ENCODE measurements at places on chromosomes 11 and 22.

DNA sequence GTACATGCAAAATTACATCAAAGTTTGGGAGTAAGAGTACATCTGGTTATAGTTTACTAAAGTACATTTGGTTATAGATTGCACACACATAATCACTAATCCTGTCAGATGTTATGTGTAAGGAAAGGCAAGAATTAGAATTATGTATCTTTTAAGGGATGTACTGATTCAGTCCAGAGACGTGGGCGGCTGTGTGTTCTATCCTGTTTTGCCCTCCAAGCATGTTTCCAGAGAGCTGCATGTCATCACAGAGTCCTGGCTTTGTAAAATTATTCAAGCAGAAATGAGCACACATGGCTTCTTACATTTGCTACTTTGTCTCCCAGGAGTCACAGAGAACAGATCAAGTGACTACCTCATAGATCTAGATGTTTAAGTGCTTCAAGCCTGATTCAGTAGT, 33.2 kb upstream of the CEP126 start:
- no peak for DNase-seq

DNA sequence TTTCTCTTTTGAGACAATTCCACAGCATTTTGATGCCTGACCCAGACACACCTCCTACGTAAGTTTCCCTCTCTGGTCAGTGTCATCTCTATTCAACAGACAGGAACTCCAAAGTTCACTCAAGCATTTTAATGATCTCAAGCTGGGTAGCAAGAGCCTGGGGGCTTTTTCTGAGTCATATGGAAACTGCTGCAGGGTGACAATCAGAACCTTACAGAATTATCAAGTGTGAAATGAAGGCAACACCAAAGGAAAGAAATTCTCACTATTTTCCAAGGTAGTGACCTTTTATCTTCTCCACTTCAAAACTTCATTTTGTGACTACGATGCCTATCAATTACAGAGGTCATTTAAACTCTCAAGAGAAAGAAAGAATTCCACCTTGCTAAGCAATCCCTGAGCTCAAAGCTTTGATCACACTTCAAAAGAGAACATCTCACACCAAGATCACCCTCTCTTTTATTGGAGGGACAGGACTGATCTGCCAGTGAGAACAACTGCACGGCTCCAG, 229.0 kb upstream of the ZC3H12C start:
- no peak for DNase-seq

DNA sequence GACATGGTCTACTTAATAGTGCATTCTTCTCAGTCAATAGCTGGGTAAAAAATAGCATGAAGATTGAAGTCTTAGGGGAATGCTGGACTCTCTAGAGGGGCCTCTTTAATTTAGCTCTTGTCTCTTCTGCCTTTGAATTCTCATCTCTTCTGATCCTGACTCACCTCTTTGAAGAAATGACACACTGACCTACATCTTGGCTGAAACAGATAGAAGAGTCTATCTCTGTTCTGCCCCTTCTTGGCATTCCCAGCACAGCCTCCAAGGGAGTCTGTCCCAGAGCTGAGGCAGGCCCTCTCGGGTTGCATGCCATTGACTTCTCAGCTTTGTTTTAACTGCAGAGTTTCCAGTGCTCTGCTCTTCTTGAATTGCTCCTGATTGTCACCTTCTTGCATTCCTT, 55.7 kb downstream of the PTPRJ start:
- DNase-seq, result no peak

GRCh38 chr11:24513479-24514218, 16.8 kb downstream of the LUZP2 start:
- no peak for DNase-seq

DNA sequence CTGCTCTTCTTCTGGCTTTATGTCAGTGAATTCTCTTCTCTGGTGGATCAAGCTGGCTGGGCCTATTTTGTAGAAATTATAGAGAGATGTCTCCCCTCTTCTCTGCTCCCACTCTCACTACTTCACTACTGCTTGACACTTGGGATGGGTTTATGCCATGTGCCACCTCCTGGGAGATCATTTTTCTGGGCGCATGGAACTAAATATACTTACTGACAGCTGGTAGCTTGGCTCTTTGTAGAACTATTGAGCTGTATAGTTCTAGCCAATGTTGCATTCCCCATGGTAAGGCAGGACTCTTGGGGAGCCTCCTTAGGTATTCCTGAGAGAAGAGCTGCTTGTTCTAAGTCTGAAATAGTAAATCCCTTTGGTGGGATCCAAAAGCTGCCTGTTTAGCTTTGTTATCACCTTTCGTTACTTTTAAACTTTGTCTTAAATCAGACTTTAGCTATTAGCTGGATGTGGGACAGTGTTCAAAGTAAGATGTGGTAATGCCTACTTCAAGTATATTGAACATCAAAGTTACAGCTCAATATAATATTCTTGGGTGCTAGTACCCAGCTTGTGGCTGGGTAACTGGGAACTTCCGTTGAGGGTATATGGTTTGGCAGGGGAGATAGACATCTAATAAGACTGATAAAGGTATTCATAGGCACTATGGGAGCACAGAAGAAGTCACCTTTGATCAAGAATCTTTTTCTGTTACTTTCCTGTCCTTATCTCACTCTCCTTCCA, 87.5 kb upstream of the RRM1 start:
- DNase-seq, result no peak

- no peak for DNase-seq
These were observed 9.2 kb downstream of the ZNF74 start for GRCh38 chr22:20402960-20403778.

DNA sequence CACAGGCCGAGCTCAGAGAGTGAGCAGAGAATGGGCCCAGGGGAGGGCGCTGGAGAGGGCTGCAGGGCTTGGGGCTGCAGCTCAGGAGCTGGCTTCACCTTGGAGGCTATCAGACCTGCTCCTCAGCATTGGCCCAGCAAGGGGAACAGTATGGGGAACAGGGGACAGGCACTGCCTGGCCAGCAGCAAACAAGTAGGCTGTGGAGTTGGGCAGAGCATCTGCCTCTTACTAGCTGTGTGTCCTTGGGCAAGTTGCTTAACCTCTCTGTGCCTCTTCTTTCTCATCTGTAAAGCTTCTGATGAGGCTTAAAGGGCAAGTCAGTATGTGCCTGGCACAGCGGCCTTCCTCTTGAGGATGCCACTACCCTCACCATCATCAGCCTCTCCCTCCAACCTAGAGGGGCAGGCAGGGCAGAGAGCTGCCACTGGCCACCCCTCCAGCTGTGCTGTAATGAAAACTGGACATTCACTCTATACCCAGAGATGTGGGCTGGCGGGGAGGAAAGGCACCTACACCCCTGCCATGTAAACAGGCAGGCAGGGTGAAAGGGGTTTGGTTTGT, 7.5 kb upstream of the CDKN1C start:
- DNase-seq, result no peak

DNA sequence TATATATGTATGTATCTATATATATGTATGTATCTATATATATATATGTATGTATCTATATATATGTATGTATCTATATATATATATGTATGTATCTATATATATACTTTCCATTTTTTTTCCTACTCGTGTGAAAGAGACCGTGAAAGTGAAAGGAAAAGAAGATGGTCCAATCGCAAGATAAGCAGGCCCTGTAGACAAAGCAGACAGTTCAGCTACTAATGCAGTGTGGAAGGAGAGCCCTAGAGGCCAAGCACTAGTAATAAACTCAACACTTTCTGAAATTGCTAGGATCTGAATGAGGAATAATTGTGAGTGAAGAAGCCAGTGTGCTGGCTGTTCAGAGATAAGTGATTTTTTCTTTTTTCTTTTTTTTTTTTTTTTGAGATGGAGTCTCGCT, 47.2 kb downstream of the MCHR1 start:
- no peak for DNase-seq

GRCh38 chr11:121291896-121292494, 576 bp upstream of the SC5D start:
- no peak for DNase-seq

- DNase-seq, result no peak
These were observed 78.5 kb downstream of the SPON1 start for GRCh38 chr11:14041040-14041439.

GRCh38 chr11:131146827-131147490, 223.5 kb upstream of the NTM start:
- DNase-seq, result no peak

- DNase-seq, result no peak
These were observed 25.0 kb upstream of the SERPIND1 start for GRCh38 chr22:20748731-20749428.

- DNase-seq, result no peak
These were observed 58.4 kb downstream of the TRMU start for GRCh38 chr22:46393873-46394272.

- DNase-seq, result no peak
These were observed 15.3 kb downstream of the OSBP start for GRCh38 chr11:59600234-59600633.

DNA sequence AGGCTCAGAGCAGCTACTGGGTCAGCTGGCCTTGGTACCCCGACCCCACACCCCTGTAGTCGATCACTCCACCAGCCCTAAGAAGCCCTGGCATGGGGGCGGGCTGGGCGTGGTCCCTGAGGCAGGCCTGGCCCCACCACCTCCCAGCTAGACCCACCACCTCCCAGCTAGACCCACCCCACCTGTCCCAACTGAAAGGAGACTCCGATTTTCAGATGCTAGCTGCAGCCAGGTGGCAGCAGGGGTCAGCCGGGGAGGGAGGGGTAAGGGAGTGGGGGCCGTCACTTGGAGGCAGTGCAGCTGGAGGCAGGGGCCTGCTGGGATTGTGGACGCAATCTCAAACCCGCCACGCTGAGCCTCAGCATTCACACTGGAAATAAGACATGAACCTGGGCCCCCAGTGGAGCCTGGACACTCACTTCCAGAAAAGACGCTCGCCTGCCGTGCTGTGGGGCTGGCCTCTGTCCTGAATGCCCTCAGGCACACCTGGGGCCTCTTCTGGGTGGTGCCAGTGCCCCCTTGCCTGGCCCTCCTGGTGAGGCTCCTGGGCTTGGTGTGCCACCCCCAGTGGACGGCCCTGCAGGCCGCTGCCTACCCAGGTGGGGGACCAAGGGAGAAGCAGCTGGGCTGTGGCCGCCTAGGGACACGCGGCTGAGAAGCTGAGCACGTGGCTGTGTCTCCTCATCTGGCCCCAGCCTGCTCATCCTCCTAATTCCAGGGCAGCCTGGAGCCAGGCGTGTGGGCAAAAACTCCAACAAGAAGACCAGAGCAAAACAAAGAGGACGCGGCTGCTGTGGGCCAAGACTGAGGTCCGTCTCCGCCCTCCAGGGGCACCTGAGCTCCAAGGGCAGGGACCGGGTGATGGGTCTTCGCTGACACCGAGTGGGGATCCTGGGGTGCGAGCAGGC, 26.7 kb downstream of the OSBPL5 start:
- no peak for DNase-seq

GRCh38 chr11:126485021-126485792, 129.7 kb downstream of the ST3GAL4 start:
- no peak for DNase-seq

GRCh38 chr11:131874070-131874469, 503.7 kb downstream of the NTM start:
- no peak for DNase-seq

DNA sequence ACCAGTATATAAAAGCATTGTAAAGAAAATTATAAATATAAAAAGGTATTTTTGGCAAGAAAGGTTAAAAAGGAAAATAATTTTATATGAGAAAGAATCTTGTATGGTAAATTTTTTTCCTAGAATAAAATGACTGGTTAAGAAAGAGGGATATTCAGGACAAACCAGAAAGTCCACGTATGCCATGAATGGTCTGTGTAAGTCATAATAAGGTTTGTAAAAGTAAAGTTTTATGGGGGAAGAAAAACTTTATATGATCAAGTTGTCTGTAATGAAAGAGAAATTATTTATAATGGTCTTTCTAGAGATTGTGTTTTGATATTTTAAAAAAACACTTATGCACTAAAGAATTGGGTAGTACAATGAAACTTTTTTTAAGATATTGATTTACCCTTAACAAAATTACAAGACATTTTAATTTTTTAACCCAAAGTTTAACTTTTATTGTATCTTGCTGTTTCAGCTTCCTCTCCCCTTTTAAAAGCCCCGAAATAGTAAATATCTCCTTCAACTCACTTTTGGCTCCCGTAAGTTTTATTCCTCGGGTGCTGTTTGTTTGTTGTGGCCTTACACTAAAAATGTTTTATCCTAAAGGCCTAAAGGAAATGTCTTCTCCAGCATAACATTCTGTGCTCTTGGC, 47.7 kb downstream of the AMOTL1 start:
- DNase-seq, result no peak

DNA sequence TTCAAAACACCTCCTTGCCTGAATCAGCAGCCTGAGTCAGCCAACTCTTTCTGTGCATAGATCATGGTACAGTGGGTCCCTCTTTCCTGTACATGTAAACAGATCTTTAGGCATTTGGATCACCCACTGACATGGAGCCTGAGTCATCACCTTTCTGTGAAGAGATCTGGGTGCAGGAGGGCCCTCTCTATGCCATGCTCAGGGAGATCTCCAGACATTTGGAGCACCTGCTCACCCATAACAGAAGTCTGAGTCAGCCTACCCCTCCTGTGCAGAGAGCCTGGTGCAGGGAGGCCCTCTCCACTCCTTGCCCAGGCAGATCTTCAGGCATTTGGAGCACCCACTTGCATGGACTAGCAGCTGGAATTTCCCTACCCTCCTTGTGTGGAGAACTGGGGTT, 56.2 kb upstream of the GLYAT start:
- no peak for DNase-seq

DNA sequence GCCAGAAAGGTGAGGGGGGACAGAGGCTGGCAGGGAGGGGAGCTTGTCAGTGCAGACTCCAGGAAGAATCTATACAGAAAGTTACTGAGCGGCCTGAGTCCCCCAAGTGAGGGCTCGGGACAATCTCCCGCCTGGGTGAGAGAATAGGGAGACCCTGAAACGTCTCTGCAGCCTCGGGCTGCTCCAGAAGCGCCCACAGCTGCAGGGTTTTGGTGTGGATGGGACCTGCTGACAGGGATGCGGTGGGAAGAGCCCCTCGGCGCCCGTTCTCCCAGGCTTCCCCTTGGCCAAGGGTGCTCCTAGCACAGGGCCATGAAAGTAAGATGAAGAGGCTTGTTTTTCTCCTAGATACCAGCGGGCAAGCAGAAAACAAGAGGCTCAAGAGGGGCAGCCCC, 743 bp upstream of the RCE1 start:
- DNase-seq, result no peak

GRCh38 chr22:46659791-46660186, 39.6 kb downstream of the GRAMD4 start:
- DNase-seq, result no peak

DNA sequence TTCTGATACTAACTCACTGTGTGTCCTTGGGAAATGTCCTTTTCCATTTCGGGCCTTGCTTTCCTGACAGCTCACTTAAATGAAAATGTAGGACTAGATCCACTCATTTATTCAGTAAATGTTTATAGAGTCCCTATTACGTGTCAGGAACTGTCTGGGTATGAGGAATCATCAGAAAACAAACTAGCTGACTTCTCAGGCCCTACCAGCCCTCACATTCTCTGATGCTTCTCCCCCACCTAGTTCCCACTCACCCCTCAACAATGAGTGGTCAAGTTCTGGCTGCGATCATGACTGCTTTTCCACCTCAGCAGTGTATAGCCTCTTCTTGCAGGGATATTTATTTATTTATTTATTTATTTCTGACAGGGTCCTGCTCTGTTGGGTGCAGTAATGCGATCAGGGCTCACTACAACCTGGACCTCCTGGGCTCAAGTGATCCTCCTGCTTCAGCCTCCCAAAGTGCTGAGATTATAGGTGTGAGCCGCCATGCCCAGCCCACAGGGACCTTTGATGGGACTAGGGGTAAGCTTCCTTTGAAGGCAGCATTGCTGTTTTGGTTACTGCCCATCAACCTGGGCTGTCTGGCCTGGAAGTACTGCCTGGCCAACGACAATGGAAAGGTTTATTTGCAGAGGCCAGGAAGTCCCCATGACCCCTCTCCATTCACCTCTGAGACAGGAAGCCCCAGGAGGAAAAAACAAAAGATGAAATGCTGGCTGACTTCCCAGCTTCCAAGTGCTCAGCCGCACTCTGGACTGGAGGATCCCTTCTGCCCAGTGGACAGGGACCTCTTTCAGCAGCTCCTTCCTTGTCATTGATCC, 33.1 kb upstream of the POLD3 start:
- DNase-seq, result no peak
